ENCODE measurements at places on chromosomes 3 and 15.

DNA sequence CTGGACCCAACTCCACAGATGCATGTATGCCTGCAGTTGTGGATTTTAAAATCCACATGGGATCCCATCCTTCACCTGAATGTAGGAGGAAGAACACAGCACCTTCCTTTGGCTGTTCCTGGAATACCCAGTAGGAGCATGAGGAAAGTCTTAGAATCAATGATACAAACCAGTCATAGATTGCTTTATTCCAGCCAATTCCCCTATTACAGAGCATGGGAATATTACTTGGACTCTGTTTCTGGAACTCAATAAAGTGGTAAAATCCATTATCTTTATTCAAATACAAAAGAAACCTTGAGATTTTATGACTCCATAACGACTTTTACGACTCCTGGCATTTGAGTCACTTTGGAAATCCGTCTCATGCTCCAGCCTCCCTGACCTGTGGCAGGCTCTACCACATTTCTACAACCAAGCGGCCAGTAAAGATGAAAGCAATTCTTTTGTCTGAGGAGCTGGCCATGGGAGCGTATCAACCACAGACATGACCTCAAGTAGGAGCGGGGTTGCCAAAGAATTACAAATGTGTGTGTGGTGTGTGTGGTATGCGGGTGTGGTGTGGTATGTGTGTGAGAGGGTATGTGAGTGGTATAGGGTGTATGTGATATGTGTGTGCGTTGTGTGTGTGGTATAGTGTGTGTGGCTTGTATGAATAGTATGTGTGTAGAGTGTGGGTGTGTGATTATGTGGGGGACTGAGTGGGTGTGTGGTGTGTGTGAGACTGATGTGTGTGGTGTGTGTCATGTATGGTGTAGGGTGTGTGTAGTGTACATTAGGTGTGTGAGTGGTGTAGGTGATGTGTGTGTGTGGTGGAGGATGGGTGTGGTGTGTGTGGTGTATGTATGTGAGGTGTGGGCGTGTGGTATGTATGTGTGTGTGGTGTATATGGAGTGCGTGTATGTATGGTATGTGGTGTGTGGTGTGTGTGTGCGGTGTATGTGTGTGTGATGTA is 40.0 kb downstream of the ARRDC4 start:
- no peaks in the 10 kb centered on the region for H3K27me3 ChIP-seq
- no peaks in the 10 kb centered on the region for H3K36me3 ChIP-seq
- H3K27ac ChIP-seq: no peak overlapping the region
- DNase-seq: no peak
- H3K4me3 ChIP-seq: no peak overlapping the region

GRCh38 chr15:73028031-73028430 is 24.2 kb upstream of the NEO1 start:
- no peak overlapping the region for H3K27ac ChIP-seq
- no peak for DNase-seq
- H3K4me1 ChIP-seq: no peaks in the 10 kb centered on the region

DNA sequence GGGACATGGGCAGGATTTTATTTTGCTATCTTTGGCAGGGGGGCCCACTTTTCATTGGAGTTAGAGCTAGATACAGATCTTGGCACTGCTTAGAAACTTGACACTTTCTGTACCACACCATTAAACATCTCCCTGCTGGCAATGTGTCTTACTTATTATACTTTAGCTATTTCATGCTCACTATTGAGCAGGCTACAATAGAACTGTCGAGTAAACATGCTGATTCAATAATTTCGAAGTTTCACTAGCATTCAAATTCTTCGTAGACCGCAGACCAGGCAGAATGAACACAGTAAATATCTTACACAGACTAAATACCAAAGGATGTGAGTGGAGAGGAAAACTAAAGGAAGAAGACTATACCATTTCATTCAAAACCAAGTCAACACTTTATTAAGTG is 180.8 kb downstream of the UNC13C start:
- H3K4me1 ChIP-seq: no peaks in the 10 kb centered on the region
- no peaks in the 10 kb centered on the region for H3K27me3 ChIP-seq
- no peak overlapping the region for H3K4me3 ChIP-seq
- no peaks in the 10 kb centered on the region for H3K36me3 ChIP-seq
- no peak overlapping the region for H3K27ac ChIP-seq

- no peaks in the 10 kb centered on the region for H3K36me3 ChIP-seq
- H3K4me3 ChIP-seq: no peak overlapping the region
- no peak for DNase-seq
Observed at GRCh38 chr15:48002767-48003166, 118.0 kb upstream of the SLC24A5 start.

DNA sequence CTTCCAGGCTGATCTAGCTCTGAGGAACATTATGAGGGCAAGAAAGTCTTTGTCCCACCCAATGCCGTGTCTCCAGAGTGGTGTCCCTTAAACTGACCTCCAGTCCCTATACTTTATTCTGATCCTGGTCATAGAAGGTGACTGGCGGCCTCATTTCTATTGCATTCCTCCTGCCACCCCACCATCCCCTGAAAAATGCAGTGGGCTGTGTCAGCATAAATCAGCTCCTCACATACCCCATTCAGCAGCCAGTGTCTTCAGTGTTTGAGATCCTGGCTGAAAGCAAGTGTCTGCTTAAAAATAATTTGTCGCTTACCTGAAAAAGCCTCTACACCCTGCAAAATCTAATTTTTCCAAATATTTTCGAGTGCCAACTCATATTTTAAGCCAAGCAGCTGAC is 346.1 kb downstream of the FEZF2 start:
- no peak for DNase-seq
- no peak overlapping the region for H3K27ac ChIP-seq
- H3K4me3 ChIP-seq: no peak overlapping the region
- no peaks in the 10 kb centered on the region for H3K36me3 ChIP-seq
- H3K4me1 ChIP-seq: peaks cover 6% of the 10 kb centered on the region
